ENCODE measurements at places on chromosomes 7 and 10.
A peak's percentile ranks its signal among the peaks of the same experiment; 100 is the strongest.

- DNase-seq: peak; percentile 31
These were observed 46.5 kb downstream of the AMPH start for GRCh38 chr7:38584443-38585210.

DNA sequence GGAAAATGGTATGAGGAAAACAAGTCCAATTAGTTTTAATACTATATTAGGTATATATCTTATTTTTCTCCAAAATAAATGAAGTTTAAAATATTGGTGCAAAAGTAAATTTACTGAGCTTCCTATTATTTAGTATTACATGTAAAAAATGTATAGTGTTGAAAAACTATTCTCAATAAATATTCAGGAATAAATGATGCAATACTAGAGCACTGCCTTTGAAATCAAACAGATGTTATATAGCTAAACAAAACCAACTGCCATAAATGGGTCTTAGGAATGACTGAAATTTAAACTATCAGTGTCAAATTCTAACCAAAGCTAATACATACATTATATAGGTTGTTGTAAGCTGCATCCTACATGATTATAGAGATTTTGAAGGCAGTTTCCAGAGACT is 1434.0 kb upstream of the LRRTM3 start:
- DNase-seq: peak; percentile 37

- no peak for DNase-seq
These were observed 390.2 kb upstream of the COBL start for GRCh38 chr7:51706851-51707250.

GRCh38 chr7:107386548-107387102 is 83.2 kb upstream of the GPR22 start:
- peak; percentile 42 for DNase-seq

- peak; percentile 86 for DNase-seq
These were observed at the start of gene MKLN1 for GRCh38 chr7:131327626-131328376. Gene MKLN1, plus strand, starts transcription at chr7:131327876. Its CDS starts 24 bp downstream, at chr7:131327900.

DNA sequence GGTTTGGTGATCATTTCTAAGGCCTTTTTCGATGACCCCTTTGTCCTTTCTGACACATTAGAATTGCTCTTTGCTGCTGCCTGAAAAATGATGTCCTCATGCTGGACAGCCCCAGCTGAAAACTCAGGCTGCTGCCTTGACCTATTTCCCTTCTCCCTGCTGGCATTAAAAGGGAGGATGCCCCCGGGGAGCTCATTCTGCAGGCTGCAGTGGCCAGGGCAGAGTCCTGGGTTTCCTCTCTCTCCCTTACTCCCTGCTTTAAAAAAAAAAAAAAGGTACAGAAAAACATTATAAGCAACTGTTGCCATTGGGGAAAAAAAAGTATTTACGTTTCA is 35.4 kb downstream of the LRRC4 start:
- DNase-seq: no peak

DNA sequence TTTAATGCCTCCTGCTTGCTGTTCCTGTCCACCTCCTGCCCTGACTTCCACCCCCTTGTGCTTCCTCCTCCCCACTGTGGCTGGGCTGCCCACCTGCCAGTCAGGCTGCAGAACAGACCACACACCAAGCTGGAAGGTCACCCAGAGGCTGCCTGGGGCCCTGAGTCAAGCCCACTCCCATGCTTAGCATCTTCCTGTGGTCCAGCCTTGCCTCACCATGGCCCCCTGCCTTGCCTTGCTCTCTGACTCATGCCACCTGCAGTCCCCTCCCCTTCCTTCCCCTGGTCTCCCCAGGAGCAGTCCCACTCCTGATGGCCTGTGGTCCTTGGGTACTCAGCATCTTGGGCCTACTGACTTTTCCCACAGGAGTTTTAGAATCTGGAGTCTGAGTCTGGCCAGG is 2.3 kb downstream of the CLEC2L start:
- no peak for DNase-seq

DNA sequence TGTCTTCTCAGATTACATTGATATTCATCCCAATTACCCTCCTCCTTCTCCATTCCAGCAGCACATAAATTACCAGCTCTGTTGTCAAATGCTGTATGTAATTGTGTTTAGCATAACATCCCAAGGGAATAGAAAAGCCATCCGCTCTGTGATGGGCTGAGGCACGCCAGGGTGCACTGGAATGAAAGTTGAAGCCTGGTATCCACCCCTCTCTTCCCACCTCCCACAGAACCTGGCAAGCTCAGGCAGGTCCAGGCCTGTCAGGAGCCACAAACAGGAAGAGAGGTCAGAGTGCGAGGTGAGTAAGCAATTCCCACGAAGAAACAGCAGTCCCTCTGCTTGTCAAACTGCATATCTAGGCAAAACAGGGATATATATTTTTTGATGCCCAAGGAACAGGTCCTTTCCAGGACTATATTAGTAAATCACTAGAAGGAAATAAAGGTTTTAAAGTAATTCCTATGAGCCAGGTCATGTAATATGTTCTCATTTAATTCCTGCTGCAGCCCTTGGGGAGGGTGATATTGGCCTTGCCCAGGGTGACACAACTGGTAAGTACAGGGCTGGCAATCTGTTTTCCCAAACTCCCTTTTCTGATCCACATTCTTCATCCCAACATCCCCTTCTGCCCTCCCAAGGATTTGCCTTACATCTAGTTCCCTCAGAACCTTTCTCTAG is 155.6 kb upstream of the GHITM start:
- no peak for DNase-seq

- DNase-seq: no peak
These were observed 64.6 kb downstream of the MDFIC start for GRCh38 chr7:114986190-114987180.

DNA sequence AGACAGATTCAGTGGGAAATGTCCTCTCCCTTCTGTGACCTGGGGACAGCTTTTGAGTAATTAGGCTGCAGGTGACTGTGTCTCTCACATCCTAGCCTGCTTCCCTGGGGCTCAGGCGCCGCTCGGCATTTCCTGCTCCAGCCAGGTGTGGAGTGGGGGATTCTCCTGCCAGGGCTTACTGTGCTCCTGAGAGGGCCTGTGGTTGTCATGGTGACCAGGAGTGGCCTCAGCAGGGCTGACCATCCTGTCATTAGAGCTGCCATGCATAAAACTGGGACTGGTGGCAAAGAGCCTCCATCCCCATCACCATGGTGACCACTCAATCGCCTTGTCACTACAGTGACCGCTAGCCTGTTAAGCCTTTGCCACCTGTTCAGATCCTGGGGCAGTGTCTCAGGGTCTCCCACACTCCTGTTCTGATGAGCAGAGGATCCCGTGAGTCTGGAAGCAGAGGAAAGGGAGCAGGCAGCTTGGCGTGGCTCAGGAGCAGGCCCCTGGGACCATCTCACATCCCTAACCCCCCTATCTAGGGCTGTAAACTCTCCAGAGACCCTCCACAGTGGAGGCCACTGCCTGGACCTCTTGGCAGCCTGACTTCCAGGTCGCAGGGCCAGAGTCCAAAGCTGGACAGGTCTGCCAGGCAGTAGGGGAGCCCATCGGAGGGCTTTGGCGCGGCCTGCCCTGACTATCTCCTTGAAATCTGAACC is at the start of gene GCK:
Gene GCK (minus strand): TSS at position 154 of the 707 bp plus-strand sequence. CDS start 486 bp downstream, outside the sequence.
- DNase-seq: no peak

DNA sequence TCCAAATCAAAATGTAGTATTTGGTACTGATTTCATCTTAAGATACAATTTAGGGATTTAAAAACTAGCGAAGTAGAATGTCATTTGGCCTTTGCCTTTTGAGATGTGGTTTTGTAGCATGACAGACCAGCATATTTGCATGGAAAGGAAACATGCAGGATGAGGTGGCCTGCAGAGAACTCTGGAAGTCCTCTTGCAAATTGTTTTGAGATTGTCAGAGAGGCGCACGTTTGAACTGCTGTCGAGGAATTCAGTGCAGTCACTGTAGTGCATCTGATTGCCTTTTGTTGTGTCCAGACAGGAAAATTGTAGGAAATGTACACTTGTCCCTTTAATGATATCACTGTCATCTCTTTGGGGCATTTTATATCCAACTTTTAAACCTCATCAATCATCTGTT is 136.7 kb downstream of the CELF2 start:
- DNase-seq: no peak

GRCh38 chr10:132064771-132065437 is 842 bp upstream of the JAKMIP3 start:
- no peak for DNase-seq

- DNase-seq: no peak
These were observed 63.3 kb downstream of the ZNF783 start for GRCh38 chr7:149325248-149325647.

DNA sequence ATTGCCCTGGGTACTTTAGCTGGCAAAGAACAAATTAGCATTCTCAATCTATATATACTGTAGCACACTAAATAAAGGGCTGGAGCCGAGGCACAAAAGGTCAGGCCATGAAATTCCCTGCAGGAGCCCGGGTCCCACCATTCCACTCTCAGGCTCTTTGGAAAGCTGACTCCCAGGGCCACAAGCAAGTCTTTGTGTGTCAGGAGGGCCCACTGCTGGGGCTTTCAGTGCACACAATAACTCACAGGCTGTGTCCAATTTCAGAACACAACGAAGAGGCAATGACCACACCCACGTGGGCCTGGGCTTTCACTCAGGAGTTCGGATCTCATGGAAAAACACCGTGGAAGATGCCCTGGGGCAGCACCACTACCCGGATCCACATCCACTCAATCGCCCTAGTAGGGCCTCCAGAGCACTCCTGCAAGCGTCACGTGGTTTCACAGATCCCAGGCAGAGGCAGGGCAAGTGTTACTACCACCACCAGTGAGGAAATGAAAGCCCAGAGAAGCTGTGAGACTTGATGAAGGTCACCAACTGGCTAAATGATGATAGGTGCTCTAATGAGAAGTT is 60.3 kb downstream of the COBL start:
- no peak for DNase-seq

DNA sequence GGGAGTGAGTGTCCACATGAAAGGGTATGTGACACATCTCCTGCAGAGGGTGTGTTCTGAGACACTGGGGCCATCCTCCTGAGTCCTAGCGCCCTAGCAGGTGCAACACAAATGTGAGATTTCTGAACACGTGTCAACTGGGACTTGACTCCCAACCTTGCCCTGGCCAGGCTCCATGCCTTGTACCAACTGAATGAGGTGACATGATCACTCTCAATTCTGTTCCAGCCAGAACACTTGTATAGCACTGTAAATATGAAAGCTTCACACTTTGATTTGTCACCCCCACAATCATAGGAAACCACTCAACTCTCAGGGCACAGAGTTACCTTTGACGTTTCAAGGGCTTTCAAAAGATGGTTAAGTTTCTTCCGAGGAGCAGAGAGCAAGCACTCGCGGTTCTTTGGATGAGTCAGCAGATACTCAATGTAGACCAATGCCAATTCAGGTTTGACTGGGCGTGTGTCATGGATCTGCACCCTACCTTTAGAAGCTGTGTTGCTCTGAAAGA is 48.6 kb downstream of the NCAPG2 start:
- DNase-seq: no peak

DNA sequence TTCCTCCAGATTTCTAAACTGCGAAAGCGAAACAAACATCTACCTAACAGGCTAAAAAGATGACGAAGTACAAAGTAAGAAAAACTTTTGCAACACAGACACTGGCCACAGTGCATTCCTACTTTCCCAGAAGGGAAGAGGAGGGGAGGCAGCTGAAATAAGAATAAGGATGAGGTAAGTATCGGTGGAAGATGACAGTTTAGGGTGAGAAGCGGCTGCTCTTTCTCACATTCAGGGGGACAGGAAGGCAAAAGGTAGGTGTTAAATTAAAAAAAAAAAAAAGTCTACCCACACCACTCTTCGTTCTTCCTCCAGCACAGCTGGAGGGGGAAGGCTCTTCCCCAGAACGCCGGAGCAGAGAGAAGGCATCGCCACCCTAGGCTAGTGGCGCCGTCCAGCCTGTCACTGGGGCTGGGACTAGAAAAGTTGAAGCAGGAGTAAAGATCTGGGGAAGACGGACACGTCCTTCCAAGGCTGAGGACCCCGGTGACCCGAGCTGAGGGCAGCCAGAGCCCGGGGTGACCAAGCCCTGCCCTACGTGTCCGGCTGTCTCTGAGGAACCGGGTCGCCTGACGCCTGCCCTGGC is 846 bp downstream of the DNAJC1 start:
- peak; percentile 66 for DNase-seq

DNA sequence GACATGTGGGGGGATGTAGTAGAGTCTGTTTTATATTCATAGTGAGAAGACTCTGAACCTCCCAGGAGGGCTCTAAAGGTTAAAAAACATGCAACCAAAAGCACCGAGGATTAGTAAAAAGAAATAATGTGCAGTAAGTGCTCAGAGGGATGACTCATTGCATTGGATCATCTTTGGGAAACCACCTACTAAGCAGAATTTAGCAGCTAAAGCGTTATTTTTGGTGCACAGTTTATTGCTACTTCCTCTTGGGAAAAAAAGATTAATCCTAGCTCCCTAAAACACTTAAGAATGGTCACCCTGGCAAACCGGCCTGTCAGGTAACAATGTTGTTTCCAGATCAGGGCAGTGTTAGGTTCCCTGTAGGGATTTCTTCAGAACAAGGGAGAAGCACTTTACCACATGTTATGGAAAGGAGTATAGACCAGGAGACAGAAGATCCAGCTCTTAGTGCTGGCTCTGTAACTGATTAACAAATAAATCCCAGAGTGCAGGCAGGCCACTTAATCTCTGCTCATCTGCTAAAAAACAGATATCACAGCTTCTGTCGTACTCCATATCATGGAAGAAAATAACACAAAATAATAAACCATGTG is 44.8 kb upstream of the FAM133B start:
- peak; percentile 87 for DNase-seq

GRCh38 chr7:100081535-100082102 is at the start of gene ZNF3:
Gene ZNF3, minus strand, starts transcription at chr7:100081723. Its CDS starts 4,366 bp downstream, at chr7:100077357.
- DNase-seq: peak; percentile 99

- DNase-seq: no peak
These were observed 5.7 kb downstream of the AGAP3 start for GRCh38 chr7:151091988-151092387.
